ENCODE measurements at places on chromosomes 3 and 15. TPM values are rescaled to one million over a fixed set of nuclear protein-coding genes. Genes with fewer than 3 reads are reported as not detected.

Gene RBPMS2
- not detected for total RNA-seq

Gene NEK10
- total RNA-seq = 0.53 TPM

Gene GCNT3
- not detected for total RNA-seq

Gene GNAT1
- not detected for total RNA-seq

Gene FBXW12
- not detected for total RNA-seq

Gene SLC22A14
- not detected for total RNA-seq

Gene TIMP4
- not detected for total RNA-seq

Gene SLC35G2
- 0.15 TPM for total RNA-seq

Gene DHFR2
- 10.8 TPM for total RNA-seq

Gene OIP5
- total RNA-seq = 13.3 TPM

Gene ATP10A
- 47.0 TPM for total RNA-seq

Gene ECE2
- total RNA-seq = not detected

Gene CYP8B1
- total RNA-seq = not detected

Gene CCR2
- 60.5 TPM for total RNA-seq

Gene SATB1
- total RNA-seq = 318 TPM

Gene ACSBG1
- total RNA-seq = not detected

Measured in activated naive CD4-positive, alpha-beta T cell treated with anti-CD3 and anti-CD28 coated beads, Interleukin-2, amount 10 ng/mL, durations not matched to agents 5 hours and 36 hours (primary cell).